ENCODE measurements at places on chromosomes 2 and 18.
A peak's percentile ranks its signal among the peaks of the same experiment; 100 is the strongest.

GRCh38 chr2:205694256-205694655, 12.0 kb downstream of the NRP2 start:
- no peak for DNase-seq

GRCh38 chr18:47062471-47062870, 27.1 kb upstream of the ELOA2 start:
- DNase-seq, result no peak

- DNase-seq, result no peak
Observed at GRCh38 chr18:55097456-55098170, 138.4 kb upstream of the CCDC68 start.

DNA sequence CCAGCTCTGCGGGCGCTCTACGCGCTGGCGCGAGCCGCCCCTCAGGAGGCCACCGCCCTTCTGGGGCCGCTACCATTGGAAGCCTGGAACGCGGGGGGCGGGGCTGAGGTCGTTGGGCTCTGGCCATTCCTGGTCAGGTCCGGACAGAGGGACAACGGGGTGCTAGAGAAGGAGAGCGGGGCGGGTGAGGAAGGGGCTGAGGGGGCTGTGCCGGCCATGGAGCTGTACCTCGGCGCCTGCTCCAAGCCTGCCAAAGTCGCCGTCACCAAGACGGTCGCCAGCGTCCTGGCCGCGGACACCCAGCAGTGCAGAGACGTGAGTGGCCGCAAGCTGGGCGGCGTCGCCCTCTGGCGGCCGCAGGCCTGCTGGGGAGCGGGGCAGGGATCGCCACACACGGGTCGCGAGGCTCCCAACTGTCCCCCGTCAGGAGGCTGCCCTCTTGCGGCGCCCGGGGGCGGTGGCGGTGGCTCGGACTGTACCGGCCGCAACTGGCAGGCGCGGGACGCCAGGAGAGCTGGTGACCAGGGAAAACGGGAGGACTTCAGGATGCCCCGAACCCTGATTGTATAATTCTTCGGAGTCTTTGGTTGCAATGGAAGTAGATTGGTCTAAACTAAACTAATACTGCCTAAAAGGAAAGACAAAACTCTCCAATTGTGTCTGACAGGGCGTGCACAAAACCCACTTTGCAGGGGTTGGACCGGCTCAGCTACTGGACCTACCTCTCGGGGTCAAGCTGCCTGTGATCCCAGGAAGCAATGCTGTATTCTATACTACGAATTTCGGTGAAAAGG, at the start of gene FSIP2:
TSS of gene FSIP2 (plus strand) at position 126 of the 794 bp plus-strand sequence. CDS start at position 217, 91 bp downstream.
- peak; percentile 73 for DNase-seq

DNA sequence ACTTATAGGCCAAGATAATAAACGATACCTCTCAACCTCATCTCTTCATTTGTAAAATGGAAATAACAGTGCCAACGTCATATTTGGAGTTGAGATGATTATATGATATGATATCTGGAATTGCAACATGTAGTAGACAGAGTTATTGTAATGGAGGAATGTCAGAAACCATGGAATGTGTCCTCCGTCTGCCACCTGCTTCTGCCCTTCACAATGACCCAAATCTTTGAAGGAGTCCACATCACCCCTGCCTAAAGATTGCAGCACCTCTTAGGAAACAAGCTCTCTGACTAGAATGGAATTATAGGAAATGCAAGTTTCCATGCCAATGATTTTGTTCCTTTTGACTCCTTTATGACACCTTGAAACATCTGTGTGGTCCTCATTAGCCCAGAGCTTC, 14.9 kb downstream of the NR4A2 start:
- no peak for DNase-seq

DNA sequence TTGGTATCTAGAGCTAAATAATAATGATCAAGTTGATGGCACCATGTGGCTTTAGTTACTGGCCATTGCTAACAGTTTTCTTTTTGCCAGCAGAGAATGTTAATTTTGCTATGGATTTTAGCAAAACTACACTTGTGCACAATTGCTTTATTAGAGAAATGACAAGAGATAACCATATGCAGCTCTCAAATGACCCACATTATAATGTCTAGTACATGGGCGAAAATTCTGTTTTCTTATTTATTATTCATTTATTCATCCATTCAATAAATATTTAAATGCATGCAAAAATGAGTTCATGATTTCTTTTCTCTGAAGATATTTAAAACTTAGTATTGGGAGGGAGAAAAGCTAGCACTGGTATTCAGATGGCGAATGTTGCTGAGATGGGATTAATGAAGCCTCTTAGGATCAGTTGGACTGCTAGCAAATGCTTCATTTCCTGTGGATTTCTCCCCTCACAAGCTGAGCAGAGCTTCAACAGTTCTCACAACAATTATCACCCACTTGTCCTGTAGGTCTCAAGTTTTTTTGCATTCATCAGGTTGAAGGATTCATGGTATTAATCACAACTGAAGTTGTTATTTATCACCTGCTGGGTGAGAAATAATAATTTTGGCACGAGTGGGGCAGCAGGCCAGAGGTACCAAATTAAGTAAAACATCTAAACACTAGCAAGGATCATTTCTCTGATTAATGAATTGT, 95.2 kb downstream of the MTX2 start:
- no peak for DNase-seq

GRCh38 chr2:1951586-1951985, 207.3 kb upstream of the PXDN start:
- no peak for DNase-seq

- no peak for DNase-seq
Observed at GRCh38 chr2:11588228-11589110, 54.6 kb downstream of the GREB1 start.

All from femur (tissue), 1 donor.